CD4-positive, alpha-beta T cell treated with Interleukin-1 beta for 1 hour (primary cell): ENCODE measurements at places on chromosomes 11 and 22.

DNA sequence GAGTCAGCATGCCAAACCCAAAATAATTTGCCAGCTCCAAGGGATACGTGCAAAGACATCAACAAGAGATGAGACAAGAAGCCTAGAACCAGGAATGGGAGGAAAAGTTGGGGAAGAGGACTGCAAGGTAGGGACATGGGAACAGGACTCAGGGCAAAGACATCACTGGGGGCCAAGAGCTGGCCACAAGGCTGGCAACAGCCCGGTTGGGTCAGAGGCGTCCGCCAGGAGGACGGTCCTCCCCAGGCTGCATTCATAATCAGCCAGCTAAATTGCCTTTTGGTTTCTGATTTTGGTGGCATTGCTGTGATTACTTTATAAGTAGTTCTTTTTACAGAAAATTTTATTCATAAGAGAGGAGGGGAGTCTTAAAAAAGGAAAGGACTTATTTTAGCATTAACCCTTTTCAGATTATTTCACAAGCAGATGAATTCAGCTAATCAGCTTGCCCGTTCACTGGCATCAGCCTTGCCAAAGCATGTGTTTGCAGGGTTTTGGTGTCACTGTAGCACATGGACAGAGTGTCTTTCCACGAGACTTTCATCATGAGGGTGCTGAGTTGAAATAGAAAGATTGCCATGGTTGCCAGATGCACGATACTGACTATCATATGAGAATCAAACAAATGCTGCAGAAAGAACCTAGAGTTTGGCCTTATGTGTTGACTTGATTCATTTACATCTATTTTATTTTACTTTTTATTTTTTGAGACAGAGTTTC is 23.2 kb upstream of the NAV2 start:
- no peak for DNase-seq

- DNase-seq = no peak
Observed at GRCh38 chr11:95341221-95341620, 110.2 kb upstream of the SESN3 start.

- no peak for DNase-seq
Observed at GRCh38 chr22:29806196-29806595, 31.9 kb downstream of the ASCC2 start.

GRCh38 chr22:28841111-28841510 is 40.7 kb upstream of the XBP1 start:
- no peak for DNase-seq

- DNase-seq = no peak
Observed at GRCh38 chr22:28711820-28712777, 29.5 kb downstream of the CHEK2 start.

GRCh38 chr22:32904044-32904443 is 102.5 kb downstream of the TIMP3 start:
- peak; percentile 7 for DNase-seq

GRCh38 chr11:134036492-134037045 is 32.3 kb upstream of the JAM3 start:
- no peak for DNase-seq

- DNase-seq = no peak
Observed at GRCh38 chr11:129249923-129250322, 57.8 kb upstream of the ARHGAP32 start.

- no peak for DNase-seq
Observed at GRCh38 chr11:32489464-32489863, 54.1 kb upstream of the WT1 start.

- DNase-seq = no peak
Observed at GRCh38 chr11:19771463-19771862, 58.8 kb downstream of the NAV2 start.

DNA sequence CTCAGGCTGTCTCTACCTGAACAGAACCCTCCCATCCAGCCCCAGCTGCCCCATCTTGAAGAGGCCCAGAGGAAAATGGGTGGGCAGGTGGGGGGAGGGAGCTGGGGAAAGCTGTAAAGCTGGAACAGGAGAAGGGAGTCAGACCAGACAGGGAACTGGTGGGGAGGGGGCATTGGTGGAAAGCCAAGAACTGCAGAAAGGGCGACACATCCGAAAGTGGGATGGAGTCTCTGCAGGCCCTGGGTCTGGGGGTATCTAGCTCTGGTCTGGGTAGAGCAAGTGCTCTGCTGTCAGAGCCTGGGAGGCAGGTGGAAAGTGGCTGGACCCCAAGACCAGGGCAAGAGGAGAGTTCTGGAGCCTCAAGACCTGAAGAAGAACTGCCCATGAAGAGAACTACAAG is 7.7 kb downstream of the TMPRSS13 start:
- no peak for DNase-seq

GRCh38 chr11:46461461-46461927 is 69.9 kb upstream of the CHRM4 start:
- no peak for DNase-seq

- peak; percentile 20 for DNase-seq
Observed at GRCh38 chr11:118216621-118217481, 8.0 kb downstream of the JAML start.

- DNase-seq = peak; percentile 72
Observed at GRCh38 chr22:37674951-37675929, at the start of gene LGALS1. Gene LGALS1 (plus strand): TSS chr22:37675636. CDS start chr22:37675703, 67 bp downstream.

DNA sequence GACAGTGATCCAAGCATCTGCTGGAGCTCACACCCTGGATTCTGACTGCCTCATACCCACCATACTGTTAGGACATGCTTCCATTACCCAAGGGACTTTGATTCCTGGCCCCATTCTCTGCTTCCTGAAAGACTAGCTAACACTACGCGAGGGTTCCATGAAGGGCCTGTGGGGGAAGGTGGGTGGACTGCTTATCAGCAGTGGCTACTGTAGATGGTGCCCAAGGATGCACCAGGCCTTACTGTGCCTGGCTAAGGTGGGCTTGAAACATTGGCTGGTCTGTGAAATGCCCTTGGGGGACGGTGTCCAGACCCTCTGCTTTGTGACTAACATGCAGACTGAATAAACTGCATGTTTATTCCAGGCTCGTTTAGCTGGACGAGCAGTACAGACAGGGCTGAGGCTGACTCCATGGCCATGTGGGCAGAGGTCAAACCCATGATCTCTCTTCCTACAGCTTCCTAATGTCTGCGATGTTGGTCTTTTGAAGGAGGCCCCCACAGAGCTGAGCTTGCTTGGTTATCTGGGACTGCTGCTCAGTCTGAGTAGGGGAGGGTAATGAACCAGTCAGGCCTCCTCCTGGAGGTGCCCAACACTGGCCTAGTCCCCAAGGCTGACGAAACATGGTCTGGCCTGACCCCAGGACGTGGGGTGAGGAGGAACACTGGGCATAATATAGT is 48.3 kb upstream of the PHOX2A start:
- DNase-seq = no peak

- DNase-seq = no peak
Observed at GRCh38 chr11:47276923-47277322, 7.0 kb downstream of the MADD start.
